ENCODE measurements at places on chromosomes 4 and X.
A peak's percentile ranks its signal among the peaks of the same experiment; 100 is the strongest.

GRCh38 chrX:118459494-118459893 lies 36.1 kb upstream of the DOCK11 start:
- H3K27me3 ChIP-seq: no peaks in the 10 kb centered on the region
- no peaks in the 10 kb centered on the region for H3K4me1 ChIP-seq
- DNase-seq: no peak
- no peak overlapping the region for H3K27ac ChIP-seq
- H3K36me3 ChIP-seq: no peaks in the 10 kb centered on the region
- no peak overlapping the region for H3K4me3 ChIP-seq

DNA sequence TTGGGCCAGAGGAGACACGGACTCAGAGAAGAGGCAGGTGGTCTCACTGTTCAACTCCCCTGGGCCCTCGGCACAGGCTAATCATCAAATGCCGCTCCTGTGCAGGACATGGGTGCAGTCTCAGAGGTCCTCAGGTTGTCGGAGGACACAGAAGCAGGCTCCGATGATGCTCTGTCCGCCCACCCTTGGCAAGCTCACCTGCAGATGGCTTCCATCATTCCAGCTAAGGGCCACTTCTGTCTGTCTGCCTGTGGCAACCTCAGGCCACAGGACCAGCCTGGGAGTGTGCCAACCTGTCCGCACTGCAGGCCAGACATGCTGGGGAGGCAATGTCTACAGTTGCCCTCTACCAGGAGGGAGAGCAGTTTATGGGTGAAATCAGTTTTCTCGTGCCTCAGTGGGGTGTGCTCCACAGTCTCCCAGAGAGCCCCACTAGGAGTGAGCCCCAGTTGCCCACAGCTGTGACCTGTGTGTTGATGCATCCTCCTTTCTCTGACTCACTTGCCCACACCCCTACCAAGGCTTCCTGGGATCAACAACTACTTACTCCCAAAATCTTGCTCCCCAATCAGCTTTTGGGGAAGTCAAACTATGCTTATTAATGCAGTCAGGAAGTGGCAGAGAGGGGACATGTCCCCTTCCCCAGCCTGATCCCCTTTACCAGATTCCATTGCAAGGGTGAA lies 55.9 kb downstream of the HTRA3 start:
- H3K36me3 ChIP-seq: no peaks in the 10 kb centered on the region
- no peak overlapping the region for H3K27ac ChIP-seq

DNA sequence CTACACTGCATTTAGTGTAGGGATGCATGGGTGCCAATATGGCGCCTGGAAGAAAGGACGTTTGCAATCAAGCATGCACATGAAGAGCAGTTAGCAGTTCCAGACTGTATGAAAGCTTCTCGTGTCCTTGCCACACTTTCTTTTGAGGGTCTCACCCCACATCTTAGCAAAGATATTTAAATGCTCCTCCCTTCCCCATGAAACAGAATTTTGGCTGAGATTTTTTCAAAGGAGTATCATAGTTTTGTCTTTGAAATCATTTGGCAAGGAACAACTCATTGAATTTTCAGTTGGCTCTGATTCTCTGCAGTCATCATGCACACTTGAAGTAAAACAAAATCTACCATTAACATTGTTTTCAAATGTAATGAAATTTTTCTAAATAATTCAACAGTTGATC lies 39.6 kb upstream of the STIM2 start:
- H3K4me1 ChIP-seq: no peaks in the 10 kb centered on the region
- no peak overlapping the region for H3K4me3 ChIP-seq
- no peak overlapping the region for H3K27ac ChIP-seq
- H3K36me3 ChIP-seq: no peaks in the 10 kb centered on the region
- H3K27me3 ChIP-seq: no peaks in the 10 kb centered on the region

DNA sequence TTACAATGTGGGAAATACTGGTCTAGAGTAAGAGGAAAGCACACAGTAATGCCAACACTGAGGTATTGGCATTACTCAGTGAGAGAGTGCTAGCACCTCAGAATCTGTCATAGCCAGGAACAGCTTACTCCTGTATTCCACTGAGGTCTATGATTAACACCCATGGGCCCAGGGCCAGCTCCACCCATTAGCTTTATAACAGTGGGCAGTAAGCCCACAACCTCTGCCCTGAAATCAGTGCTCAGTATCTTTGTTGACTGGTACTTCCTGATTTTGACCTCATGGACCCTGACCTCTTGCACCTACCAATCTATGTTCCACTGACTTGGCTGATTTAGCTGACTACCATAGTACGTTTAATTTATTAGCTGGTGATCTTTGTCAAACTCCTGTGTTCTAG lies 56.1 kb downstream of the LANCL3 start:
- H3K4me1 ChIP-seq: no peaks in the 10 kb centered on the region
- no peak overlapping the region for H3K4me3 ChIP-seq
- H3K27ac ChIP-seq: no peak overlapping the region
- H3K27me3 ChIP-seq: no peaks in the 10 kb centered on the region
- H3K36me3 ChIP-seq: no peaks in the 10 kb centered on the region
- no peak for DNase-seq

DNA sequence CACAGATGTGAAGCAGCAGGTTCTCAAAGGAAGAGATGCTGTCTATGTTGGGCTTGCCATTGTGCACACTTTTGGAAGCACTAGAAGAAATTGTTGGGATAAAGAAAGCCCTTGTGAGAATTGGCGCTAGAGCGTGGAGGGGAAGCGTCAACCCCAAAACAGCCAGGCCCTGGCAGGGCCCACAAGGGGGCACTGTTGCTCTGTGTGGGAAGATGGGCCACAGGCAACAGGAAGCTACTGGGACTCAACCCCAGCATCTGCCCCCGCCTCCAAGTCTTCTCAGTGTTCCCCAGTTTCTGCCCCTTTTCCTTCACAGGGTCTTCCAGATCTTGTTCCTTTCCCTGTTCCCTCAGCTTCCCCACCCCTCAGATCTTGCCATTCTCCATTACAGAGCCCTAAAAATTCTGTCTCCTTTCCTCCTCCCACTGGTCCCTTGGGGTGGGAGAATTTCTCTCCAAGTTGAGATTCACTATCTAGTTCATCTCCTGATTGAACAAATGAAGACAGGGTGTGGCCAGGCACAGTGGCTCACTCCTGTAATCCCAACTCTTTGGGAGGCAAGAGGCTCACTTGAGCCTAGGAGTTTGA lies 85.5 kb downstream of the STARD8 start:
- no peaks in the 10 kb centered on the region for H3K27me3 ChIP-seq
- no peaks in the 10 kb centered on the region for H3K4me1 ChIP-seq
- no peak overlapping the region for H3K27ac ChIP-seq

DNA sequence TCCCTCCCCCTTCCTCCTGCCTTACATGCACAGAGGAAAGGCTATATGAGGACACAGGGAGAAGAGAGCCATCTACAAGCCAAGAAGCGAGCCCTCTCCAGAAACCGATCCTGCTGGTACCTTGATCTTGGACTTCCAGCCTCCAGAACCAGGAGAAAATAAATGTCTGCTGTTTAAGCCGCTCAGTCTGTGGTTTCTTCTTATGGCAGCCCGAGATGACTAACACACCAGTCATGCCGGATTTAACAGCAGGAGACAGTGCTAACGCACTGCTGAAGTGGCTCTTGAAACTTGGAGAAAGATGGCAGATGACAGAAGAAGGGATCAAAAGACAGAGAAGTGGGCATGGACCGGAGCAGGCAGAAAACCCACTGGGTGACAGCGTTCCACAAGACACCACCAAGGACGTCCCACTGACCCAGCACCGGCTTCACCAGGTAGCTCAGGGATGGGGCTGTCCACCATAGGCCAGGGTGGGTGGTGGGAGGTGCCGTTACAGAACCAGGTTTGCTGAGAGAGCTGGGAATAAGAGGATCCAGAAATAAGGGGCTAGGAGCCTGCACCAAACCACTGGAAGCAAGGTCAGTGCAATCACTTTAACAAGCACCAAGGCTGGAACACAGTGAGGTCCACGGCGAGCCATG lies 6.2 kb upstream of the MAN2B2 start:
- no peaks in the 10 kb centered on the region for H3K4me1 ChIP-seq
- no peaks in the 10 kb centered on the region for H3K27me3 ChIP-seq
- H3K27ac ChIP-seq: no peak overlapping the region
- H3K36me3 ChIP-seq: no peaks in the 10 kb centered on the region
- no peak for DNase-seq

DNA sequence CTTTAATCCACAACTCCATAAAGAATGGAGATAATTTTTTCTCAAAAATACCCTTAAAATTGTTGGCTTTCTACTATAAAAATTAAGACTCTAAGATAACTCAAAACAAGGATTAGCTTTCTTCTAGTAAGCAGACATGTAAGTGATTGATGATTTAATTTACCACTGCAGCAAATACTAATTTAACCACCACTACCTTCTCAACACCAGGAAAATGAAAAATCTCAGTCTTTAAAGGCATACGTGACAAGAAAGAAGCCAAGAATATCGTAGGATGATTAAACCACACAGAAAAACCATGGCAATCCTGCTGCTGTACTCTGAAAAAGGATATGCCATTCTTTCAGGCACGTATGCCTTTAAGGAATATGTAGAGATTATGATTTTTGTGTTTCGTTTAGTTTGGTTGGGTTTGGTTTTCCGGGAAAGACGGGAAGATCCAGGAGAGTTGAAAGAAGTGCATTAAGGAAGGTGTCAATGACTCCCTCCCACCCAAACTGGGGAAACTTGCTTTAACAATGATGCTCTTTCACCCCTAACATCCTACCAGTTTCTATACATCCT lies 881 bp downstream of the LRCH2 start:
- H3K27ac ChIP-seq: peak overlapping the region; percentile 7
- H3K4me1 ChIP-seq: no peaks in the 10 kb centered on the region
- no peaks in the 10 kb centered on the region for H3K36me3 ChIP-seq
- DNase-seq: no peak
- peak overlapping the region; percentile 72 for H3K4me3 ChIP-seq

DNA sequence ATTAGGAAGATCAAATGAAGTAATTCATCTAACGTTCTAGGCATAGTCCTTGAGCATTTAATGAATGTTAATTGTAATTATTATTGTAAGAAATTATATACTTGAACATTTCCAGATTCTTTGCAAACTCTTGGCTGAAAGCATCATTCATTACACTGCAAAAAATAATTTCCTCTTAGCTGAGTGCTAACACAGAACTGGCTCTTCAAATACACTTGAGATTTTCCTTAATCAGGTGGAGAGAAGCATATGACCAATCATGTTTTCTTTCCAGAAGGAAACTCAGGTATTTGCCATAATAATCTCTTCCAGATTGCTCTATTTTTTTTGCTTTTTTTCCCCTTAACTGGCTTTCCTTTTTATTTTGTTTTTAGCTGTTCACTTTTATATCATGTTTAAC lies 42.5 kb downstream of the SLC39A8 start:
- no peak overlapping the region for H3K27ac ChIP-seq
- no peaks in the 10 kb centered on the region for H3K4me1 ChIP-seq
- no peaks in the 10 kb centered on the region for H3K27me3 ChIP-seq
- H3K36me3 ChIP-seq: no peaks in the 10 kb centered on the region
- DNase-seq: no peak
- no peak overlapping the region for H3K4me3 ChIP-seq

GRCh38 chrX:10709276-10709675 lies 88.9 kb upstream of the MID1 start:
- no peaks in the 10 kb centered on the region for H3K27me3 ChIP-seq
- no peaks in the 10 kb centered on the region for H3K4me1 ChIP-seq
- H3K27ac ChIP-seq: no peak overlapping the region
- H3K4me3 ChIP-seq: no peak overlapping the region

- H3K36me3 ChIP-seq: no peaks in the 10 kb centered on the region
- H3K4me3 ChIP-seq: no peak overlapping the region
- H3K27ac ChIP-seq: no peak overlapping the region
- no peaks in the 10 kb centered on the region for H3K4me1 ChIP-seq
- no peak for DNase-seq
Observed at GRCh38 chr4:22707390-22707789, 14.7 kb downstream of the GBA3 start.

DNA sequence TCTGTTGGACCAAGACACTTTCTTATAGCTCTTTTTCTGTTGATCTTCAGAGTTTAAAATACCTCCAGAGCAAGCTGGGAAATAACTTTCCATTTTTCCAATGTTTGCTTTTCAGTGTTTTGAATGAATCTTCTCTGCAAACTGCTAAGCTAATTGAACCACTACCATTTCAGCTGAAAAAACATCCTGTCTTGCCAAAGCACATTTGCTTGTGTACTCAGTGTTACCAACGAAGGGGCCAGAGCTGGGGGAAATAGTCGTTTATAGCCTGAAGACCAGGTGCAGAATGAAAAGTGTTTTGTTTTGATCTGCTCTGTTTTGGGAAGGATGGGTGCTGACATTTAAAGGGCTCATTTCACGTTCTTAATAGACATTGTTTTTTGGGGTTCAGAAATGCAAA lies 88.4 kb upstream of the CLNK start:
- H3K27me3 ChIP-seq: no peaks in the 10 kb centered on the region
- peaks cover 3% of the 10 kb centered on the region for H3K4me1 ChIP-seq
- no peak for DNase-seq
- no peak overlapping the region for H3K27ac ChIP-seq
- H3K4me3 ChIP-seq: no peak overlapping the region
